ENCODE measurements at places on chromosomes 12 and 14.

DNA sequence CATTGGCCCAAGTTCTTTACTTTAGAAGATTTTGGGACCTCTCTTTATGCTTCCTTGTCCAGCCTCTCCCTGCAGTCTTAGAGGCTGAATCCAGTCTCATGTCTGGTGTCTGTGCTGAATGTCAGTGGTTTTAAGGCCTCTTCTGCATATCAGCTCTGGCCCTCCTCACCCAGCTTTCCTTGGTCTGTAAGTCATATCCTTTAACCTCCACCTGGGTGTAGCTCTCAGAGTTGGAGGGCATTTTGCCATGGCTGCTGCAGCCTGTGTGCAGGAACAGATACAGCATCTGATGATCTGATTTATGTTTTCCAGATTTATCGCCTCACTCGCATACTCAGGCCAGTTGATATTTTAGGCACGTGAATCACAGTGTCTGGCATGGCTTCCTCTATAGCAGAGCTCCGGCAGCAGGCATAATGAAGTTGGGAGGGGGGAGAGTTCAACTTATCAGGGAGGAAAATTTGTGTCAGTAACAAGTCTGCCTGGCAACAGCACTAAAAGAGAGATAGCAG, 335.0 kb downstream of the PCNX1 start:
- DNase-seq, result no peak

- DNase-seq, result no peak
These were observed 691.8 kb downstream of the TMEM121 start for GRCh38 chr14:106218174-106218573.

DNA sequence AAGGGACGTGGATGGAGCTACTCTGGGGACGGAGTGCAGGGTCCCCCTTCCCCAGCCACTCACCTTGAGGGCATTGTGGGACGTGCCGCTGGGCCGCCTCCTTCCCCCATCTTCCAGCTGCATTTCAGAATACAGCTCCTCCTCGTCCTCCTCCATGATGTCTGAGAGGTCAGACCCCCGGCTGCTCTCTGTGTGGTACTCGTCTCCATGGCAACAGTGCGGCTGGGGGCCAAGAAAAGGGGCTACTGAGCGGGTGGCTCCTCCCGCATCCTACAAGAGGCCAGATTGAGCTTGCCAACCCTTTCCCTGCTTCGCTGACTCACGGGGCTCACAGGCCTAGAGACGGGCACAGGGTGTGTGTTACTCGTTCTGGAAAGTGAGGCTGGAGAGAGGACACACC, 90.4 kb downstream of the PIWIL1 start:
- no peak for DNase-seq

GRCh38 chr12:90622431-90622830, 332.5 kb downstream of the CCER1 start:
- DNase-seq, result no peak

- no peak for DNase-seq
These were observed 68.5 kb upstream of the LRIG3 start for GRCh38 chr12:58988643-58989344.

DNA sequence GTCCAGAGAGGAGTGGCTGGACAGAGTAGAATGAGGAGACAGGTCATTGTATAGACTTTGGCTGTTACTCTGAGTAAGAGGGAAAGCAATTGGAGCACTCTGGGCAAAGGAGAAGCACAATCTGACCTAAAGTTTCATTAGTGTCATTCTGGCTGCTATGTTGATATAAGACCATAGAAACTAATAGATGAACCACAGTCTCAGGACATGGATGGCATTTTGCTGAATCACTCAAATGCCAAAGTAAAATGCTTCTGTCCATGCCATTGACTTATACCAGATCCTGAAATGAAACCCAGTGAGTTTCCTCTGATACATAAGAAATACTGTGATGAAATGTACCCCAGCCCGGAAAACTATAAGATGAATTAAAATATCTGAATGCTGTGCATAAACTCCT, 65.8 kb upstream of the COCH start:
- no peak for DNase-seq

DNA sequence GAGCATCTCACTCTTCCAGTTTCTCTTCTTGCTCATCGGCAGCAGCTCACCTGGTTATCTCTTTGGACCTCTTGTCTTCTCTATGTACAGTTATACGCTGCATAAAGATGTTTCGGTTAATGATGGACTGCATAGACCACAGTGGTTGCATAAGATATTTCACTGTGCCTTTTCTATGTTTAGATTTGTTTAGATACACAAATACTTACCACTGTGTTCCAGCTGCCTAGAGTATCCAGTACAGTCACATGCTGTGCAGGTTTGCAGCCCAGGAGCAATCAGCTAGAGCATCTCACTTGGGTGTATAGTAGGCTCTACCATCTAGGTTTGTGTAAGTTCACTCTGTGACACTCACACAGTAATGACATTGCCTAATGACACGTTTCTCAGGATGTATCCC, 57.6 kb downstream of the FBXL14 start:
- no peak for DNase-seq

DNA sequence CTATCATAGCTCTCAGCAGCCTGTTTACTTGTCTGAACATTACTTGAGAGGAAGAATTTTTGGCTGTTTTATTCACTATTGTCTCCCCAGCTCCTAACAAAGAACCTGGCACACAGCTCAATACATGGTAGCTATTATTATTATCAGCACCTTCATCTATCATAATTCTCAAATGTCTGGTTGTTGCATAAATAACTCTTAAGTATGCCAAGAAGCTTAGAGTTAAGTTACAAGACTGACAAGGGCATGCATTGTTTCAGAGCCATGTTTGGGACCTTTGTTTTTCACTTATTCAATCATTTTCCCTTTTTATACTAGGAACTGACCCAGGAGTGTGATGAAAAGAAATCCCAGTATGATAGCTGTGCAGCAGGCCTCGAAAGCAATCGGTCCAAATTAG, 77.5 kb upstream of the ATP2A2 start:
- DNase-seq, result no peak

DNA sequence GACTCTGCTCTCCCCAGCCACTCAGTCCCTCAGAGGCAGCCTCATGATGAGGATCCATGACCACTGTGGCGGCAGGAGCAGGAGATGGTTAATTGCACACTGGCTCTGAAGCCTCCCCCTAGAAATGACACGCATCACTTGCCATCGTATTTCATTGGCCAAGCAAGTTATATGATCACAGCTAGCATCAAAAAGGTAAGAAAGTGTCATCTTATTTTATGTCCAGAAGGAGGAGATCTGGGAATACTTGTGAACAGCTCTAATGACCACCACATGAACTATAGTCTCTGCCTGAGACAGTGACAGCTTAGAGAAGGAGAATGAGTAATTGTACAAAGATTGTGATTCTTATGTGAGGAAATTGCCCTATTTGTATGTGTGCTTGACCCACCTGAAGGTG, 363.4 kb downstream of the NUAK1 start:
- DNase-seq, result no peak

DNA sequence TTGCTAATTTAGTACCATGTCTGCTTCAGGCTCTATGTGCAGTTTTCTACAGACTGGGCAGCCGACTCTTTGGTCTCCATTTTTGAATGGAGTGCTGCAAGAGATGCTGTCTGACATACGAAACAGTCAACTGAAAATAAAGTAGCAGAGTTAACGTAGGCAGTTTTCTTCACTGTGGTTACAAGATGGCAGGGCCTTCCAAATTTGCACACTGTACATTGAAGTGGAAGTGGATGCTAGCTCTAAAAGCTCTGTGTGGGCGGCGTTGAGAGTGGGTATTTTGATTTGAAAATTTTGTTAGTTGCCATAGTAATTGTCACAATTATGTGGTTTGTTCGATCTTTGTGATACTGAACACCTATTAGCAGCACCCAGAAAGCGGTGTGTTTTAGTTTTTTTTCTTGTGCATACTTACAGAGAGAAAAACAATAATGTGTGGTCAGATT, 154.9 kb upstream of the ATP2B1 start:
- peak; percentile 75 for DNase-seq

GRCh38 chr12:2054091-2055018, 1.6 kb downstream of the CACNA1C start:
- no peak for DNase-seq

DNA sequence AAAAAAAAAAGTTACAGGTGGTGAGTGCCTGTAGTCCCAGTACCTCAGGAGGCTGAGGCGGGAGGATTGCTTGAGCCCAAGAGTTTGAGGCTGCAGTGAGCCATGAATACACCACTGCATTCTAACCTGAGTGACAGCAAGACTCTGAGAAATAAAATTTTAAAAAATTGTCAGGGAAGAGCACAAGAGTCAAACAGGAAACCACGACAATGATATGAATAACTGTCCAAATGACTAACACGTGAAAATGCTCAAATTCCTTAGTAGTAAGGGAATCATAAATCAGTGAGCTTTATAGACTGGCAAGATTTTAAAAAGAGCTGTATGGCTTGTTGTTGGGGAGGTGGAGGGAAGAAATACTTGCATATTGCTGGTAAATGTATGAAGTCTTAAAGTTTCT, 12.9 kb upstream of the ASPG start:
- no peak for DNase-seq

- DNase-seq, result no peak
These were observed 86.8 kb upstream of the ARHGAP5 start for GRCh38 chr14:31990183-31990857.

DNA sequence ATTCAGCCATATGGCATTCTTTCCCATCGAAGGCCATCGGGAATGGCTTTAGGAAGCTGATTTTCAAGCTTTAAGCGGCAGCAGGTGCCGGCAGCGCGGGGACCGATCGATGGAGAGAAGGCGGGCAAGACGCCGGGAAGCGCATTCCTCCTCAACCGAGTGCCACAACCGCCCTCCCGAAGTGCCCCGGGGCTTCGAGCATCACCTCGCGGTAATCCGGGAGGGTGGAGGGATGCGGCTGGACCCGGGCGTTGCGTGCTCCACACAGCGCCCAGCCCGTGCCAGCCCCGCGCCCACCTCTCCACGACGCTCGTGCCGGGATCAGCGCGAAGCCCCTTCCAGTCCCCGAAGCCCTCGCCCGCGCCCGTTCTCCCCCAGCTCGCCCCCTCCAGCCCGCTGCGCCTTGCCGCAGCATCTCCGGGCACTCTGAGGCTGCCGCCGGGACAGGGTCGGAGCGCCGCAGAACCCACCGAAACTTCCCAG, 3.2 kb downstream of the USP44 start:
- DNase-seq, result peak; percentile 14

DNA sequence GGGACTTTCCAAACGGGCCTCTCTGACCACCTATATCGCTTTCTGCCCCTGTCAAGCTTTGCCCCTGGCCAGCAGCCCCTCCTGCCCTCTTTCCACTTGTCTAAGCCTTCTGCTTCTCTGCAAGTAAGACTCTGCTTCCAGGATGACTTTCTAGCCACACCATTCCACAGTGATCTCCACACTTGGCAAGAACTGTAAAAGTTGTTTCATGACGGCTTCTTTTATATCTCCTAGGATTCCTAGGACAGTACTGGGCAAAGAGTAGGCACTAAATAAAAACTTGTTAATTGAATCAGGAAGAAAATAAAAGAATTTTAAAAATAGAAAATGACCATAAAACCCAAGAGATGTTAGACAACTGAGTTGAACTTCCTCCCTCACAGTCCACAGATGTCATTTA, 1.8 kb upstream of the PTPN21 start:
- DNase-seq, result no peak

DNA sequence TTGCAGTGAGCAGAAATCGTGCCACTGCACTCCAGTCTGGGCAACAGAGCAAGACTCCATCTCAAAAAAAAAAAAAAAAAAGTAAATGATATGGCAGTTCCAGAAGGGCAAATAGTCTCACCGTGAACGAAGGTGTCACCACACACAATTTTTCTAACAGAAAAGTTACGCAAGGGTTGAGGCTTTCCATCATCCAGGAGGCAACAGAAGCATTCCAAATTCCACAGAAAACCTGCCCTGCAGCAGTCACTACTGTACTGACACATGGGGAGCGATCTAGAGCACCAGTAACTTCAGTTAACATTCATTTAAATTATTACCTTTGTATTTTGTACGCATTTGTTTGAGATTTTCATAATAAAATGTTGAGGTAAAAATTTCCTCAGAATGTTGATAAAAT, 24.8 kb downstream of the TMCC3 start:
- no peak for DNase-seq

DNA sequence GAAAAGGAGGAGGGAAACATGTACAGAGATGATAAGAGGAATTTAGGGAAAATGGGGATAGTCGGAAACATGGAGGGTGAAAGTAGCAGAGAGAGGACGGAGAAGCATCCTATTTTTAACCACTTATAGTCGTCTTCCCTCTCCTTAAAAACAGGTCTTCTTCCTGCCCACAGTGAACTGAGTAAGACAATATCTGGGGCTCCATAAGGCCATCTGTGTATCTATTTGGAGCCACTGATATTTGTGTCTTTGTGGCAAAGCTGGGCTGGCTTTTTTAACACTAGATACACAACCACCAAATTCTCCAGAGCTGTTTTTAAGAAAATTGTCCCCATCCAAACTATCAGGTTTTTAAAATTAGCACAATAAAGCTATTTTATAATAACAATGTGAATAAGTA, 109.5 kb upstream of the RAP1B start:
- DNase-seq, result no peak

DNA sequence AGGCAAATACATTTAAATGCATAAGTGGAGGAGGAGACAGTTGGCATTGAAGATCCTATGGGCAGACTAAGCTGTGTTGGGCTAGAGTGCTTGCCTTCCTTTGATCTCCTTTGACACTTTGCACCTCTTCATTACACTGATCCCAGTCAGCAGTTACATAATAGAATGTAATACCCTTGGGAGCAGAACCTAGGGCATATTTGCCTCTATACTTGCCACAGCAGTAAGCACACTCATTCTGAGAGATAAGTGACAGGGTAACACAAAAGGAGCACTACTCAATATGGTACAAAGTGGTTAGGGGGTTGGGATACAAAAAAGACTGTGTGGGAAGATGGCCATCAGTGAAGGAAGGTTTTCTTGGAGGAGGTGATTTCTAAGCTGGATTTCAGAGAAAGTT, 9.0 kb downstream of the MARS1 start:
- DNase-seq, result no peak
